ENCODE measurements at places on chromosomes 3 and 15. TPM values are rescaled to one million over a fixed set of nuclear protein-coding genes. Genes with fewer than 3 reads are reported as not detected.

ARNT2 gene
- 20.2 TPM for total RNA-seq

TMCO5A gene
- not detected for total RNA-seq

ITPKA gene
- 0.80 TPM for total RNA-seq

DNA sequence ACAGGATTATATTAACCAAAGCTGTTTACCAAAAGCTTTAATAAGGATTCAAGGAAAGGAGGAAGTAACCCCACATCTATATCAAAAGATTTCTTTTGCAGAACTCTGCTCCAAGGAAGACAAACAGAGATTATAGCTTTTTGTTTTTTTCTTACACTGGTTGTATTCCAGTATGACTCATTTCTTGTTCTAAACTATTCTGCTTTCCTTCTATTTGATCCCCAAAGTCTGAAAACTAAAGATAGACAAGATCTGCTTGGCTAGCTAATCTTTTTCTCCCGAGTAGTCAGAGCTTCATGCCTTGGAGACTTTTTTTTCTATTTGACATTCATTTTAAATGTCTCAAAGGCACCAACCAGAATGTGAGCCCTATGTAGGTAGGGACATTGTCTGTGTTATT, 36.8 kb upstream of the FRMD5 start:
- DNase-seq, result no peak

DNA sequence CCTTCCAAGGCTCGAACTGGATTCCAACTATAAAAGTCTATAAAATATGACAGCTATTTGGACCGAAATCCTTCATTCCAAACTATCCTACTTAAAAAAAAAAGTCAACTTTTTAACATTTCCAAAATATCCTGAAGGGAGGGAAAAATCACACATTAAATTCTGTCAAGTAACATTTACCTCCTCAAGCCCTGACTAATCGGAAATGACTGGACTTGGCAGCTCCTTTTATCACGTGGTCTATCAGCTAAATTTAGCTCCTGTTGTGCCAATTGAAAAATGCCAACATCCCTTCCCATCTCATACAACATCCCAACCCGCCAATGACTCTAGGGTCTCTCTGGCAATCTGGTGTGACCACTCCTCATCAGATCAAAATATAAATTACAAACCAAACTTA, 297.9 kb downstream of the FHIT start:
- DNase-seq, result no peak

- DNase-seq, result no peak
Measured at GRCh38 chr3:148903941-148904340, 38.8 kb downstream of the CPA3 start.

DNA sequence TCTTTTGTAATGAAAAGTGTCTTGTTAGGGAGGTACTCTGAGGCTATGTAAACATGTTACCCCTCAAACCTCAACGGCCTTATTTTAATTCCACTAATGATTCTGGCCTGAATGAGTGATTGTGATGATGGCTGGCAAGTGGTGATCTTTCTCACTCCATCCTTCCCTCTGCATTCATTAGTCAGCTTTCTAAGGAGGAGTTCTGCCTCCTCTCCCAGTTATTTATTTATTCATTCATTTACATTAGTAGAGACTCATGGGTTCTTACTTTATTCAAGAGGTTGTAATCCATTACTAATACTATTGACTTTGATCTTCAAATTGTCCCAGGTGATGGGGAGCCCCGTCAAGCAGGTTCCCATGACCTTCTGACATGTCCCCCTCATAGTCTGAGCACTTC, 35.3 kb downstream of the GNB5 start:
- DNase-seq, result no peak

- DNase-seq, result no peak
Measured at GRCh38 chr15:48239334-48239733, 33.2 kb downstream of the SLC12A1 start.
